ENCODE measurements at places on chromosomes 7 and 10. TPM values are rescaled to one million over a fixed set of nuclear protein-coding genes. Genes with fewer than 3 reads are reported as not detected.

GPER1 gene
- 0.08 TPM for total RNA-seq

TCF7L2 gene
- total RNA-seq: 0.60 TPM

DNA sequence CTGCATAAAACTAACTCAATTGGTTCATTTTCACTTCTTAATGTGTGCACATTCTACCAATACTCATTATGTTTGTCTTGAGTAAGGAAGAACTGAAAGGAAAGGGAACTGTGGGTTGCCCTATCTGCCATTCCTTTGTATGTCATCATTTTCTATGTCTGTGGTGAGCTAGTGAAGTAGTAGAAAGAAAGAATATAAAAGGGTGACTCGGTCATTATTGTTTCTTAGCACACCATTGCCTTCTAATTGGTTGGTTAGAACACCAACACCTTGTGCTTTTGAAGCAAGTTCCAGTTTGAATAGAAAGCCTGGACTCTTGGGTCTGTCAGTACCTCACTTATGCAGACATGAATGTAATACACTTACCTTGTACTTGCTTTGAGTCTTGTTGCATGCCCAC, 64.3 kb upstream of the MDFIC start:
- H3K27me3 ChIP-seq: peaks cover 8% of the 10 kb centered on the region
- no peaks in the 10 kb centered on the region for H3K36me3 ChIP-seq
- no peak for DNase-seq
- no peak overlapping the region for H3K27ac ChIP-seq
- no peak overlapping the region for H3K4me3 ChIP-seq

UTF1 gene
- not detected for total RNA-seq

- H3K36me3 ChIP-seq: no peaks in the 10 kb centered on the region
- DNase-seq: no peak
- peaks cover 59% of the 10 kb centered on the region for H3K27me3 ChIP-seq
Measured at GRCh38 chr10:132036887-132037675, 28.7 kb upstream of the JAKMIP3 start.

INSYN2A gene
- not detected for total RNA-seq

STK31 gene
- 0.21 TPM for total RNA-seq

SEMA4G gene
- 1.1 TPM for total RNA-seq

GRCh38 chr10:8815969-8816368, 761.5 kb downstream of the GATA3 start:
- H3K4me3 ChIP-seq: no peak overlapping the region
- H3K27me3 ChIP-seq: no peaks in the 10 kb centered on the region
- no peak overlapping the region for H3K27ac ChIP-seq
- no peaks in the 10 kb centered on the region for H3K4me1 ChIP-seq
- H3K36me3 ChIP-seq: no peaks in the 10 kb centered on the region

PIP gene
- total RNA-seq: not detected

PLAC9 gene
- not detected for total RNA-seq

DNA sequence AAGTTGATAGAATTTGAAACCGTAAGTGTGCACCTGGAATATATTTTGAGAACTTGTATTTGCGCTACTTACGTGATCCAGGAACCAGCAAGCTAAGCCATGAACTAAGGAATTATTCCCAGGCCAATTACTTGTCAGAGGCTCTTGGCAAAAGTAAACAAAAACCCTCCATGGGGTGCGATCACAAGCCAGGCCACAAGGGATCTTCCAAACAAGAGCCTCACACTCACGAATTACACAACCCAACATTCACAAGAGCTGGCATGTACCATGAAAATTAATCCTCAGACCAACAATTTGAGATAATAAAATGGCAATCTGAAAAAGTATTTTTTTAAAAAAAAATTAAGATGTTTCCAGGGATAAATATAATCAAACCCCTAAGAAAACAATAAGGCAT, 467.0 kb upstream of the AKR1E2 start:
- peaks cover 24% of the 10 kb centered on the region for H3K27me3 ChIP-seq
- no peak overlapping the region for H3K27ac ChIP-seq
- H3K4me1 ChIP-seq: no peaks in the 10 kb centered on the region
- no peak for DNase-seq
- H3K4me3 ChIP-seq: no peak overlapping the region

DNA sequence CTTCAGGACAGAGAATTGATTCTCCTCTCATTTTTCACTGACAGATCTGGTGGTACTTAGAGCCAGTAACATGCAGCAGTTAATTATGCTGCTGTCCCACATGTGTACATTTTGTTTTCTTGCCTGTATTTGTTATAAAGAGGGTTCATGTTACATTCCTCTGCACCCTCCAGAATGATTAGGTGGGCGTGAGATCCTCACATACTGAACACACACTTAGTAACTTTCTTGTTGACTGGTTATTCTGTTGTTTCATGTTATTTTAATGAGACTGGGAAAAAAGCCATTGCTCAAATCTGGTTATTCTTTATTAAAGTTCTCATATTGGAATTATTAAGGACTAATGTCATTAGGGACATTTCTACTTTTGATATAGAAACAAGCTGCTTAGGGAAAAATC, 409.1 kb downstream of the SDK1 start:
- H3K36me3 ChIP-seq: no peaks in the 10 kb centered on the region
- H3K27me3 ChIP-seq: peaks cover 2% of the 10 kb centered on the region
- no peaks in the 10 kb centered on the region for H3K4me1 ChIP-seq
- H3K27ac ChIP-seq: no peak overlapping the region
- no peak for DNase-seq

DNA sequence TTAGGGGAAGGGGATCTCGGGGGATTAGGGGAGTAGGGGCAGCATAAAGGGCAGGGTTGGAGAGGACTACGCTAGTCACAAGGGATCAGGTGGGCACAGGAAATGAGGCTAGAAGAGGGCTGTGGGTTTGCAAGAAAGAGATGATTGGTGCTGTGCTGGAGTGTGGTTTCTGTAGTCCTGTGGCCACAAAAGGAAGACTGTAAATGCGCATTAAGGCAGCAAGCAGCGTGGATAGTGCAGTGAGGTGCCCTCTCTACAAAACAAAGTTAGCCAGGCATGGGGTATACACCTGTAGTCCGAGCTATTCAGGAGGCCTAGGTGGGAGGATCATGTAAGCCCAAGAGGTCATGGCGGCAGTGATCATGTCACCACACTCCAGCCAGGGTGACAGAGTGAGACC, 212.1 kb downstream of the MLLT10 start:
- DNase-seq: peak; percentile 37
- peak overlapping the region; percentile 8 for H3K4me3 ChIP-seq
- H3K27ac ChIP-seq: peak overlapping the region; percentile 81
- H3K27me3 ChIP-seq: no peaks in the 10 kb centered on the region
- peaks cover 42% of the 10 kb centered on the region for H3K4me1 ChIP-seq
- H3K36me3 ChIP-seq: peaks cover 43% of the 10 kb centered on the region

- H3K4me3 ChIP-seq: no peak overlapping the region
- no peaks in the 10 kb centered on the region for H3K36me3 ChIP-seq
- no peak overlapping the region for H3K27ac ChIP-seq
- no peaks in the 10 kb centered on the region for H3K27me3 ChIP-seq
- peaks cover 26% of the 10 kb centered on the region for H3K4me1 ChIP-seq
Measured at GRCh38 chr10:69409968-69410367, 6.8 kb downstream of the TACR2 start.

HOXA7 gene
- total RNA-seq: not detected

- H3K36me3 ChIP-seq: no peaks in the 10 kb centered on the region
- DNase-seq: no peak
- H3K27ac ChIP-seq: no peak overlapping the region
- H3K4me3 ChIP-seq: no peak overlapping the region
- H3K27me3 ChIP-seq: peaks cover 4% of the 10 kb centered on the region
Measured at GRCh38 chr7:25305831-25306230, 77.5 kb upstream of the NPVF start.

DNA sequence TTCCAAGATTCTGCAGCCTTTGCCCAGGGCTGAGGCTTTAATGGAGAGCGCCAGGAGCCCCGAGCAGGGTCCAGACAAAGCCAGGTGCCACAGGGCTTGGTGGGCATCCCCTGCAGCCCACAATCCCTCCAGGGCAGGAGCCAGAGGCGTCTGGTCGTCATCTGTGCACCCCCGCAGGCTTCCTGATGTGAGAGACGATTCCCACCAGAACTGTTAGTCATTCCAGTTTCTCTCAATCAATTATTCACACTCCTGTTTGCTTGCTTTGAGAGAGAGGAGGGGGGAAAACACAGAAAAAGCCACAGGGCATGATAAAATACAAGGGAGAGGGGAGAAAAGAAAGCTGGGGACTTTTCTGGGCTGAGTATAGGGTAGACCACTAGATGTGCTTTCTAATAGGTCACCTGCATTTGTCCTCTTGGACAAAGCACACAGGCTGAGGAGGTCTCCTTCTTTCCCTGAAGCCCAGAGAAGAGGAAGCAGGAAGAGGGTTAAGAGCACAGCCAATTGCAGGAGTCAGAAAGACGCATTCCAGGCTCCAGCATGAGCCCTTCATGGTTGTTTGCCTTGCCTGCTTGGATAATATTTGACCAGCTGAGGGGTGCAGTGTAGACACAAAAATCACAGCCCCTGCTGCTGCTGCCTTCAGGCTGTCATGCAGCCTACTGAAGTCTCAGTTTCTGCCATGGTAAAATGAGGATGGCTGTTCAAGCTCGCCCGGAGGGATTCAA, 194.4 kb downstream of the PLXNA4 start:
- no peaks in the 10 kb centered on the region for H3K4me1 ChIP-seq
- no peaks in the 10 kb centered on the region for H3K36me3 ChIP-seq

SLC13A1 gene
- not detected for total RNA-seq

GRCh38 chr7:30911561-30911969, at the start of gene AQP1:
Gene AQP1, plus strand, starts transcription at chr7:30911853. Its CDS starts 57 bp downstream, at chr7:30911910.
- H3K4me1 ChIP-seq: no peaks in the 10 kb centered on the region
- H3K4me3 ChIP-seq: no peak within 1 kb of the TSS
- no peaks in the 10 kb centered on the region for H3K36me3 ChIP-seq

MICALL2 gene
- 2.1 TPM for total RNA-seq

DNA sequence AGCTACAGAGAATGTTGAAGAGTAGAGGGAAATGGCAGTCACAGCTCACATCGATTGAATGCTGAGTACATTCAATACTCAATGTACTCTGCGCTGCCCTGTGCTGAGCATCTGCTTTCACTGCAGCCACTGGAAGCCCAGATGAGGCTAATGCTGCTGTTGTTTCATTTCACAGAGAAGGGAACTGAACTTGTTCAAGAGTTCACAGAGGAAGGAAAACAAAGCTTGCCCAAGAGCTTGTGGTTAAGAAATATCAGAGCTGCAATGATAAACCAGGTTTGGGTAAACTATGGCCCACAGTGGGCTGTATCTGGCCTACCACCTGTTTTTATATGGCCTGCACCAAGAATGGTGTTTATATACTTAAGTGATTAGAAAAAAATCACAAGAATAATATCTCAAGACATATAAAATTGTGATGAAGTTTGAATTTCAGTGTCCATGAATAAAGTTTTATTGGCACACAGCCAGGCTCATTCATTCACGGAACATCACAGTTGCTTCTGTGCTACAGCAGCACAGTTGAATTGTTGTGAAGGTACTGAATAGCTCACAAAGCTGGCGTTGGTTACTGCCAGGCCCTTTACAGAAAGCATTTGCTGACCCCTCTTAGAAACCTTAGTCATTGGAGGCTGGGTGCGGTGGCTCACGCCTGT, 64.1 kb downstream of the CFAP58 start:
- H3K4me3 ChIP-seq: no peak overlapping the region
- DNase-seq: no peak
- no peak overlapping the region for H3K27ac ChIP-seq
- no peaks in the 10 kb centered on the region for H3K4me1 ChIP-seq
- H3K36me3 ChIP-seq: no peaks in the 10 kb centered on the region

DNA sequence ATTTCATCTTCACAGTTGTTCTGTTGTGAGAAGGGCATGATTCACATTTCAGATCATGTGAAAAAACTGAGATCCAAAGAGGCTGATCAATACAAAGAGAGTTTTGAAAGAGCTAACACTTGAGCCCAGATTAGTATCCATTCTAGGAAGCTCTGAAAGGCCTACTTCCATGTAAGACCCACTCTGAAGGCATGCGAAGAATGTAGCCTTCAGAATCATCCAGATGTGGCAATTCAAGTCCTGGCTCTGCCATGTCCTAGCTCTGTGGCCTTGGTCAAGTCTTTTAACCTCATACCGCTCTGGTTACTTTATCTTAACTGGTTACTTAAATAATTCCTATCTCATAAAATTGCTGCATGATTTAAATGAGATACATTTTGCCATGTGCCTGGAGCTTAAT, 111.1 kb downstream of the FZD1 start:
- DNase-seq: no peak
- H3K27ac ChIP-seq: no peak overlapping the region
- no peaks in the 10 kb centered on the region for H3K36me3 ChIP-seq
- H3K27me3 ChIP-seq: no peaks in the 10 kb centered on the region
- no peak overlapping the region for H3K4me3 ChIP-seq

MAD1L1 gene
- total RNA-seq: 127 TPM

DNA sequence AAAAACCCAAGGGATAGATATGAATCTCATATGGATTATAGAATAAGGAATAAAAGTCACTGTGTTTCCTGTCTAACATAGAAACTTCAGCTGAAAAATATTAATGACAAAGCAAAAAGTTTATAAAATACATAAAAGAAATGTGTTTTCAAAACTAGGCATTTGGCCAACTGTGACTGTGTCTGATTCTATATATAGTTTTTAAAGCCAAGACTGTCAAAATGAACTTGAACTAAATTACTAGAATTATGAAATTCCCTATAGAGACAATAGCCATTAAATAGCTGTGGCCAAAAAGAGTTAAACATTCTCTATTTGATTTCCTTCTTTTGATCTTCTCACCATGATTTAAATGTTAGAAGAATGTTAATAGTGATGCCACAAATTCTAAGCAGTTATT, 311.2 kb upstream of the SEMA3D start:
- no peak overlapping the region for H3K4me3 ChIP-seq
- H3K27me3 ChIP-seq: no peaks in the 10 kb centered on the region
- no peaks in the 10 kb centered on the region for H3K36me3 ChIP-seq
- DNase-seq: no peak
- no peaks in the 10 kb centered on the region for H3K4me1 ChIP-seq

DNA sequence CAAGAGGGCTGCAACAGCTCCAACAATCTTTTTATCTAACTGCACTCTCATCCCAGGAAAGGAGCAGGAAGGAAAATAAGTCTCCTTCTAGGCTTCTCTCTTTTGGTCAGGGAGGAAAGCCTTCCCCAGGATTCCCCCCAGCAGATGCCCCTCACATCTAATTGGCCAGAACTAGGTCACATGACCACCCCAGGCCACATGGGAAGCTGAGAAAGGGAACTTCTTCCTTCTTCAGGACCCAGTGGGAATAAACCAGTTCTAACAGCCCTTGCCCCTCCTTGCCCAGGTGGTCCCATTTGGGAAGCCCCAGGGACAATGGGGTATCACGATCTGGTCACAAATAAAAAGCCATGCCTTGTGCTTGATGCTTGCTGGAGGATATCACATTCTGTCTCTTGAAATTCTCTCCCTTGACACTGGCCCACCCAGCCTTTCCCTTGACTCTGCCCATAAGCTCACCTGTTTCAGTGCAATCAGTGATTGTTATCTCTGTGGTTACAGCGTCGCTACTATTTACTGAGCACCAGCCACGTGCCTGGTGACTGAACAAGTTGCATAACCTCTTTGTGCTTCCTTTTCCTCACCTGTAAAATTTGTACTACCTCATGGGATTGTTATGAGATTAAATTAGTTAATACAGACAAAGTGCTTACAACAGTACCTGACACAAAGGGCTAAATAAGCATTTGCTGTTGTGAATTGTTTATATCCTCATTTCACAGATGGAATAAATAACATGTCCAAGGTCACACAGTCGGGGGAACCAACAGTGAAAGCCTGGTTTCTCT, 9.0 kb upstream of the TACR2 start:
- DNase-seq: peak; percentile 53
- H3K27me3 ChIP-seq: no peaks in the 10 kb centered on the region
- H3K4me3 ChIP-seq: no peak overlapping the region
- H3K27ac ChIP-seq: peak overlapping the region; percentile 15
- no peaks in the 10 kb centered on the region for H3K36me3 ChIP-seq
- peaks cover 49% of the 10 kb centered on the region for H3K4me1 ChIP-seq

OR2A1 gene
- 0.17 TPM for total RNA-seq

GRCh38 chr7:142709921-142710320, 39.4 kb upstream of the PRSS1 start:
- no peaks in the 10 kb centered on the region for H3K36me3 ChIP-seq
- peak overlapping the region; percentile 72 for H3K27ac ChIP-seq
- H3K4me1 ChIP-seq: peaks cover 58% of the 10 kb centered on the region
- H3K27me3 ChIP-seq: no peaks in the 10 kb centered on the region

SNX8 gene
- total RNA-seq: 27.2 TPM

FBXL13 gene
- total RNA-seq: 0.15 TPM
